ENCODE measurements at places on chromosomes 16 and 17.

DNA sequence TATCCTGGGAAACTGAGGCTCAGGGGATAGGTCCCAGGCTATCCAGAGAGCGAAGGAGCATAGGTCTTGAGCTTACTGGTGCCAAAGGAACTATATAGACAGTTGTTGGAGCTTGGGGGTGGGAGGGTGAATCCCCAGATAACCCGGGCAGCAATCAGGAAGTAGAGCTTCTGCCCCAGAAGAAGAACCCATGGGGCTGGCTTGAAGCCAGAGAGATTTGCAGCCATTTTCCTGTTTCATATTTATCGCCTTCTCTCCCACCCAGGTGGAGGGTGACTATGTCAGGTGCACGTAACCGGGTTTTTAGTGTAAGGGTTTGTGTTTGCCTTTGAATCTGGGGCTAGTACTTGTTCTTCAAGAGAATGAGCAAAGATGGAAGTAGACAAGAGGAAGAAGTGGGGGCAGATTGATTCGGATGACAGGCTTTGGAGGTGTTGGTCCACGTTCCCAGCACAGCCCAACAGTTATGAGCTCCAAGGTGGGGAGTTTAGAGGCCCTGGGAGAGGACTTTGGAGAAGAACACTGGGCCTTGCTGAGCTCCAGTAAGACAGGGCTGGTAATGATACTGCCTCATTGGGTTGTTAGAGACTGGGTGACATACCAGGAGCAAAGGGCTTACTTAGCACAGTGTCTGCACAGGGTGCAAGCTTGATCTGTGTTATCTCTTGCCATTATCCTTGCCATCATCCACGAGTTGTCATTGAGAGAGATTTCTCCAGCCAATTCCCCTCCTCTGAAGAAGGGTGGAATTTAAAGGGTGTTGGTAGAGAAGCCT is 145.6 kb downstream of the CCDC182 start:
- DNase-seq = peak; percentile 41

DNA sequence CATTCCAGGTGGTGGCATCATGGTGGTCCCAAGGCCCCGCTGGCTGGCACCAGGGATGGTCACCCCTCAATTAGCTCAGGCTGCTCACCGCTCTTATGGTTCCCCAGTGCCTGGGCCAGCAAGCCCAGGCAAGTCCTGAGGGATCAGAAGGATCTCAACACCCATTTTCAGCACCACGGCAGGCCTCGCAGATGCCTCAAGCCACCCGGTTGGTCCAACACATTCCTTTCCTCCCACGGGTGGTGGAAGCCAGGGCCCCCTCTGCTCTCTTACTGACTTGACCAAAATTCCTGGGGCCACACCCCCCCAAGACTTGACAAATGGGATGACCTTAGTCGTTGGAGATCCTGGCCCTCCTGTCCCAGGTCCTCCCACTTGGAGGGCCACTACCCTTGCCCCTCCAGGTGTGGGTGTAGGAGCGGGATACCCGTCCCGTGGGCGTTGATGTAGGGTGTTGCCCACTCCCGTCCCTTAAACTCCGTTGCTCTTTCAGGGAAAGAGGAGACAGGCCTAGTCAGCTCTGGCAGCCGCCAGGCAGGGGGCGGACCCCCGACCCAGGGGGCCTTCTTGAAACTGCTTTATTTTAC is 5.9 kb downstream of the ZNF205 start:
- no peak for DNase-seq

GRCh38 chr16:78522327-78522726 is 422.9 kb downstream of the WWOX start:
- no peak for DNase-seq

GRCh38 chr17:78725448-78726021 is 56.5 kb downstream of the CYTH1 start:
- DNase-seq = no peak

- DNase-seq = no peak
Observed at GRCh38 chr16:85829751-85830445, 30.4 kb downstream of the COX4I1 start.

- no peak for DNase-seq
Observed at GRCh38 chr17:69227541-69227940, 1.1 kb downstream of the ABCA10 start.

- DNase-seq = no peak
Observed at GRCh38 chr16:15960124-15960971, 10.9 kb downstream of the ABCC1 start.

GRCh38 chr16:4940719-4941118 is 3.8 kb upstream of the PPL start:
- no peak for DNase-seq

- DNase-seq = no peak
Observed at GRCh38 chr17:73064084-73064938, 28.2 kb downstream of the SLC39A11 start.

DNA sequence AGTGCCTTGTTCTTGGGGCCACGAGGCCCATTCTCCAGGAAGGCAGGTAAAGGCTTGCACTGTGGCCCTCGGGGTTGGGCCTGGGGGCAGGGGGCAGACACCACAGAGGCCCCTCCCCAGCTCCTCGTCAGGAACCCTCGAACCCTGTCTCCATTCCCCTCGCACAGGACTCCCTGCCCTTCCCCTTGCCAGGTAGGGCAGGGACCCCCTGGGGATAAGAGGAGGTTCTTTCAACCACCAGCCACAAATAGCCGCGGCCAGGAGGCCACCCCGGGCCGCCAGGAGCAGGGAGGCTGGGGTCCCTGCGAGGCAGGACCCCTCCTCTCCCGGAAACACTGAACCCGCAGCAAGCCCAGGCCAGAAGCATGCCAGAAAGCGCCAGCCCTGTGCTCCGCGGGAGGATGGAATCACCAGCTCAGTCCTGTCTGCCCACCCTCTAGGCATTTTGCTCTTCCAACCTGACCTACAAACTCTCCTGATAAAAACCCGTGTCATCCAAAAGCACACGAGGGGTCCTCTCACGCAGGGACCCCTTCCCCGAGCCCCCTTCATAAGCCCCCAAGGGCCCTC is 45.6 kb downstream of the SLC47A1 start:
- DNase-seq = no peak

GRCh38 chr17:41910701-41911391 is 7.9 kb downstream of the ACLY start:
- no peak for DNase-seq

DNA sequence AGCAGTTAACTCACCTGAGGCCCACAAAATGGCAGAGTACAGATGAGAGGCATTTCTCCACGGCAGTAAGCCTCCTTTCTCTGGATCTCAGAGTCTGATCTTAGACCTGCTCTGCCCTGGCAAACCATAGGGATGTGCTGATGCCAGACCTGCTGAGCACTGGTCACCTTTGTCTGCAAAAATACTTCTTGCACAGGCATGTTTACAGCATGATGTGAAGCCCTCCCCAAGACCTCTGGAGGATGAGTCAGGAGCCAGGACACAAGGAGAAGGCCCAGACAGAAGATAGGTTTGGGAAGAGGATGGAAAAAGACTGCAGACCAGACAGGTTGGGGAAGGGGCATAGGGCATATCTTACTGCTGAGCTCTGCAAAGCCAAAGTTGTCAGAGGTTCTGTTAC is 426.6 kb downstream of the PMP22 start:
- no peak for DNase-seq

- no peak for DNase-seq
Observed at GRCh38 chr16:11413907-11414595, 68.8 kb downstream of the RMI2 start.

- DNase-seq = no peak
Observed at GRCh38 chr17:64947152-64947551, 27.9 kb upstream of the LRRC37A3 start.

GRCh38 chr16:58119509-58119845 is 9.7 kb downstream of the CFAP20 start:
- no peak for DNase-seq

- DNase-seq = peak; percentile 10
Observed at GRCh38 chr16:56477096-56477878, 25.9 kb downstream of the OGFOD1 start.

- no peak for DNase-seq
Observed at GRCh38 chr17:35797370-35797769, 1.9 kb upstream of the MMP28 start.

DNA sequence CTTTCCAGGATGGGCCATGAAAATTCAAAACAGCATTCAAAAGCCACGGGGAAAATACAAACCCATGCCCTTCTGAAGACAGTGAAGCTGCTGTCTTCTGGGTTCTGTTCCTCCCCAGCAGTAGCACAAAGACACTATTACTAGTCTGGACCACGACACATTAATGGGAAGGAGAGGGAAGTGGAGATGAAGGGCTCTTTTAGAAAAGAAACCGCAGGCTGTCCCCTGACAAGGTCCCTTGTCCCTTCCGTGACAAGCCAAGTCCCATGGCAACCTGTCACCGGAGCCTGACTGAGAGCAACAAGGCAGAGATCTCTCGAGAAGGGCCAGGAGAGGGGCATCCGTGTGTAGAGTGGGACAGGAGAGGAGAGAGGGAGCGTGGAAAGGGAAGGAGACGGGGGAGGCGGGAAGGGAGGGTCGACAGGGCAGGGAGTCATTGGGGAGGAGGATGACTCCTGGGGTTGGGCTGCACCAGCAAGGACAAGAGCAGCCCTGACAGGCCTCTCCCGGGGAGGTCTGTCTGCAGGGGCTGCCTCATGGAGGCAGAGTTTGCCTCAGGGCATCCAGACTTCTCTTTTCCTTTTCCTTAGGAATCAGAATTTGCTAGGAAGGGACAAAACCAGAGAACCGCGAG is 436.2 kb downstream of the SLC39A11 start:
- DNase-seq = no peak

GRCh38 chr17:57739402-57740234 is 5.5 kb downstream of the CCDC182 start:
- DNase-seq = no peak

DNA sequence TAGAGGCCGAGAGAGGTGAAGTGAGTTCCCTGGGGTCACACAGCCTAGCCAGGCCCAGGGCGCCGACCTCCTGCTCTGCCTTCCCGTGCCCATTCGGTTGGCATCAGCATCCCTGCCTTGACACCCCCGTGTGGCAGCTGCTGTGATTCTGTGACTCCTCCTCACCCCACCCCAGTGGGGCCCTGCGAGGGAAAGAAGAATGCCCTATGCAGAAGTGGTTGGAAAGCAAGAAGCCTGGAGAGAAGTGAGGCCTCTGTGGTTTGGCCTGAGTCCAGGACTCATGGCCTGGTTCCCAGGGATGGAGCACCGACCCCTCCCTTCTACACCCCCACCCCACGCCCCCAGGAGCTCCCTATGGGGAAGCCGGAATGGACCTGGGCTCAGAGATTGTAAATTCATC is 296.2 kb downstream of the SEC14L1 start:
- DNase-seq = no peak

DNA sequence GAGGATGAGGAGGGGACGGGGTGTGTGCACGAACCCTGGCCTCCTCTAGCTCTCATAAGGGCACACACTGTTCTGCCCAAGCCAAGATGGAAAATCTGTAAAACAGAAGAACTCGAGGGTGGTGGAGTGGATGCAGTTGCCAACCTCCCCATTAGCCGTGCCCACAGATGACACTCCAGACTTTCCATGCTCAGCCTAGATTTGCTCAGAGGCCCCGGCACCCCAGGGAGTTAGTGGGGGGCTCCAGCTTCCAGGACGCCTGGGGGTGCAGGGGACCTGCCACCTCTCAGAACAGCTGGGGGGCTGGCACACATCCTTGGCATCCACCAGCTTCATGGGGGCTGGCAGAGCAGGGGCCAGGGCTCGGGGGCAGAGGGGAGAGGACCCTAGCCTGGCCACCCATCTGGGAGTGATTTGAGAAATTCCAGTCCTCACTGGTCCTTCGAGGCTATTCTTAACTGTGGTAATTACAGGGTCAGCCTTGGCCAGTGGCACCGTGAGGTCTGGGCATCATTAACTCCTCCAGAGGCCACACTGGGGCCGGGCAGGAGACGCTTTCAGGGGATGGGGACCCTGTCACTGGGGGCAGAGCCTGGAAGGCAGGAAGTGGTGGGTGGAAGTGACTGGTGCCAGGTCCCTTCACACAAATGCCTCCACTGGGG is 14.3 kb downstream of the VASN start:
- no peak for DNase-seq

- no peak for DNase-seq
Observed at GRCh38 chr16:65235339-65236177, 113.7 kb upstream of the CDH11 start.

- no peak for DNase-seq
Observed at GRCh38 chr16:87723226-87723623, 42.6 kb downstream of the KLHDC4 start.

DNA sequence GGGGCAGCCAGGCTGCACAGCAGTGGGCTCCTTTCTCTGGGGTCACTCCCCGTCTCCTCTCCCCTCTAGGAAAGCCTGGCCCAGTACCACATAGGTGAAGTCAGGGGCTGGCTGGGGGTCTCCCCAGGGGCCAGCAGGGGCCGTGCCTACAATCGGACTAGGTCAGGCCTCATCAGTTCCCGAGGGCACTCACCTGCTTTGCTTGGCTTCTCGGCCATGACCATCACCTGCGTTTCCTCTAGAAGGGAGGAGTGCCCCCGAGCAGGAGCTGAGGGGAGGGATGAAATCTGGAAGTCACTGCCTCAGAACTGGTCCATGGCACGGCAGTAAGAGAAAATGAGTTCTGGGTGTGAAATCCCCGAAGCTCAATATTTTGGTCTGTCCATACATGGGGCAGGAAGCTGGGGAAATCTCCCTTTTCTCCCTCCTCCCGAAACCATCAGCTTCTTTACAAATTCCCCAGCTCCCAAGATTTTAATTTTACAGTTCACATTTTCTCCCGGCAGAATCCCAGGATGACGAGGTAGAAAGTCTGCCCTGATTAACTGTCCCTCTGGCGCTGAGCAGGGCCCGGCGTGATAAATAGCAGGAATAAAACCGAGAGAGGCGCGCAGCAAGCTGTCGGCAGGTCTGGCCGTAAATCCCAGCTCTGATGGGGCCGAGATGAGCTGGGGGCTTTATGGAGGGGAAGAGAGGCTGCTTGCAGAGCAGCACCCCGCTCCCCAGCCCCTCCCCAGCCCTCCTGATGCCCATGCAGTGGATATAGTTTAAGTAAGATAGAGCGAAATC is 172.1 kb downstream of the RBFOX3 start:
- DNase-seq = no peak

GRCh38 chr17:74239172-74239571 is 25.8 kb downstream of the TTYH2 start:
- no peak for DNase-seq

DNA sequence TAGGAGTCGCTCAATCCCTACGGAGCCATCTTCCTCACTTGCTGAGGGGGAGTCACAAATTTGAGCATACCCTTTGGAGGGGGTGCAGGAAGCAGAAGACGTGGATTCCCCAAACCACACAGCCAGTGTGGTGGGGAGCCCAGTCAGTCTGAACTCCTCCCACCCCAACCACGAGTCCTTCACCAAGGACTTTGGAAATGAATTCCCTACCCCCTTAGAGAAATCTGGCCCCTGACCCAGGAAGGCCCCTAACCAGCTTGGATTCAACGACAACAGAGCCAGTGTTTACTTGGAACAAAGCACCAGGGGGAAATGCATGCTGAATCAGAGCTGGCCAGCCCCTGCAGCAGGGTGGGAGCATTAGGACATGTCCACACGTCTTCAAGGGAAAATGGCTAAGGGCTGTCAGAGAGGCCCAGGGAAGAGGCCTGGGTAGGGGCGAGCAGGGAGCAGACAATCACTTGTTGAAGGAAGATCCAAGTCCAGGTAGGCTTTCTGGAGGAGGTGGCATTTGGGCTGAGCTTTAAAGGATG is 5.5 kb upstream of the TMEM92 start:
- DNase-seq = no peak
